ENCODE measurements at places on chromosomes 3 and 15. TPM values are rescaled to one million over a fixed set of nuclear protein-coding genes. Genes with fewer than 3 reads are reported as not detected.

DNA sequence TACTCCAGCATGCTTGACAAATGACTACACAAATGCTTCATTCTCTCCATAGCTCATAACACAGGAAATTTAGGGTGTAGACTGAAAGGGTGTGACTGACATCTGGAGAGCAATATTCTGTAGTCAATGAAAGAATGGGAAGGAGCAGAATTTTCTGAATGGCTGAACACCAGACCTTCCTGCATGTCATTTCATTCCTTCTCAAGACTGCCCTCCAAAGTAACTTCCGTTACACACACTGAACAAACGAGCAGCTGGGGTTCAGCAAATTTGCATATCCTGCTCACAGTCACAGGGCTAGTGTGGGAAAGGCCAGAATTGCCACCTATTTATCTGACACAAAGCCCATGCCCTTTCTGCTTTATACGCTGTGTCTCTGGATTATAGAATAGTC lies 325.0 kb upstream of the CFAP20DC start:
- DNase-seq, result no peak
- no peaks in the 10 kb centered on the region for H3K27me3 ChIP-seq
- H3K4me1 ChIP-seq, result no peaks in the 10 kb centered on the region
- no peak overlapping the region for H3K27ac ChIP-seq
- H3K4me3 ChIP-seq, result no peak overlapping the region
- H3K36me3 ChIP-seq, result no peaks in the 10 kb centered on the region

DNA sequence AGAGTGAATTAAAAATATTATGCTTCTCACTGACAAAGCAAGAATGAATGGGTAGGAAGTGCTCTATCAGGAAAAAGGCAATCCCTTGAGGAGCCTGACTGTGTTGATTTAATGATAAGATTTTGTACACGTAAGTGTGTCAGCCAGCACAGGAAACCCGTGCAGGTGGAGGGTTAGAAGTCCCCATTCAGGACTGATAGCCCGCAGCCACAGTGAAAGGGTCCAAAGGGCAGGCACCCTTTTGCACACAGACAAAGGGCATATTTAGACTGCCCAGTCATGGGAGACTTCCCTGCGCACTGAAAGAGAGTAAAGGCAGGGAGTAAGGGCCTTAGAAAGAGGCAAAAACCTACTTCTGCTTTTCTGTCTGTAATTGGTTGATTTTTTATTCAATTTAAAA lies 26.4 kb upstream of the SKIL start:
- H3K4me3 ChIP-seq, result no peak overlapping the region
- no peak overlapping the region for H3K27ac ChIP-seq
- H3K4me1 ChIP-seq, result no peaks in the 10 kb centered on the region
- no peaks in the 10 kb centered on the region for H3K27me3 ChIP-seq

DNA sequence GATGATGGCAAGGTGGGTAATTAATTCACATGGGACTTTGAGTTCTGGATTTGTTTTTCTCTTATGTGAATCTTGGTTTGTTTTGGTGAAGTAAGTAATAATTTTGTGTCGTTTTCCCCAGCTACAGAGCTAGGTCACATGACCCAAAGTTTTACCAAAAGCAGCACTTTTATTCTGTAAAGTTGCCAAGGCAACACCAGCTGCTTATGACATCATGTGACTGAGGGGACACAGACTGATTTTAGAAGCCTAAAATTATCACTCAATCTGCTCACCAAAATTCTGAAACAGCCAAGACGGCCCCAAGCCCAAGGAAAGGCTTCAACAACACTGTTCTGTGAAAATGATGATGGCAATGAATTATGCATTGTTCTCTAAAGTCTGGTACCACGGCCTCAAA lies 63.9 kb downstream of the MEX3B start:
- H3K27me3 ChIP-seq, result no peaks in the 10 kb centered on the region
- H3K4me1 ChIP-seq, result no peaks in the 10 kb centered on the region
- no peak overlapping the region for H3K4me3 ChIP-seq
- no peak for DNase-seq

DNA sequence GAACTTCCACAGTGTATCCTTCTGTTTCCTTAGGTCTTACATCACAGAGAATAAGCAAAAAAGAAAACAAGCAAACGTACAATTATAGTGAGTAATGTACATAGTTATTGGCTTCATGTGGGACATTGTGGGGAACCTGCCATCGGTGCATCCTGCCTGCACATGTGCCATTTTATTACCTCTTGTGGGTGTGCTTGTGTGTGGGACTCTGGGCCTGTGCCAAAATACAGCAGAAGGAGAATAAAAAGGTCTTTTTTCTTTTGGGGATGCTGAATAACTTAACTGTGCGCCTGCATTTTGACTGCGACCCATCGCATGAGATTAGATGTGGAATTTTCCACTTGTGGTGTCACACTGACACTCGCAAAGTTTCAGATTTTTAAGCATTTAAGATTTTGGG lies 169.6 kb upstream of the DCBLD2 start:
- no peak overlapping the region for H3K4me3 ChIP-seq
- no peaks in the 10 kb centered on the region for H3K36me3 ChIP-seq
- H3K27me3 ChIP-seq, result no peaks in the 10 kb centered on the region

- no peaks in the 10 kb centered on the region for H3K4me1 ChIP-seq
- H3K36me3 ChIP-seq, result no peaks in the 10 kb centered on the region
- H3K4me3 ChIP-seq, result no peak overlapping the region
- H3K27ac ChIP-seq, result no peak overlapping the region
- H3K27me3 ChIP-seq, result no peaks in the 10 kb centered on the region
Measured at GRCh38 chr3:129961141-129961541, 13.4 kb upstream of the TRH start.

Gene ATP8B4
- 6.1 TPM for total RNA-seq

DNA sequence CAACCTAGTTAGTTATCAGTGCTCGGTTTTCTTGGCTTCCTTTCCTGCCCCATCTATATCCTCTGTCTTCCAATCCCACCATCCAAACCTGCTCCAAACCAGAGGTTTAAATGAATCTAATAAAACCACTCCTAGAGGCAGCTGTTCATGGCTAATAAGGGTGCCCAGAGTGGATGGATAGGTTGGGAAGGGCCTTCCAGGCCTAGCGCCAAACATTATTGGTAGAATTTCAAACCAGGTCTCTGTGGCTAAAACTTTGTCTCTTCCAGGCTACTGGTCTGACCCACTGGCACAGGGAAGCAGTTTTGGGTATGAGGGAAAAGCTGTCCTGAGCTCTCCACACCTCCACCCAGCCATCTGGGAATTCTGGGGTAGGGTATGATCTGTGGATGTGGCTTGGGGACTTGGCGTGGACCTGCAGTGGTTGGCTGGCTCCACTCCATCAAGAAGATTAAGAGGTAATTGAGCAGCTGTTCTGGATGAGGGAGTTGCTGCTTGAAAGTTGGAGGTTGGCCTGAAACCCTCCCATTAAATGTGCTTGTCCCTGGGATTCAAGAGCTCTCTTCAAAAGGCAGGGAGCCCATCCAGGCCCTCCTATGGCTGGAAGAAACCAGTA lies 29.3 kb upstream of the INSYN1 start:
- no peak overlapping the region for H3K27ac ChIP-seq
- DNase-seq, result no peak
- H3K4me3 ChIP-seq, result no peak overlapping the region
- peaks cover 4% of the 10 kb centered on the region for H3K4me1 ChIP-seq

DNA sequence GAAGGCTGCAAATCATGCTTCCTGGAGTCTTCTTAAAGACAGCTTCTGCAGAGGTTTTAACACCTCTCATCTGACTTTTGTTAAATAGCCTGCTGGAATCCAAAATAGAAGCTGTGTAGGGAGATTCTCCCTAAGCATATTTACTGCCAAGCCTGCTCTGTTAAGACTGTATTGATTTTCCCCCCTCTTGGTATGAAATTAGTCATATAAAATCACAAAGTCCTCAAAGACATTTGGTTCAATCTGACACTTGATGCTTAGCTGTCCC lies 94.6 kb downstream of the ITPR1 start:
- H3K27me3 ChIP-seq, result no peaks in the 10 kb centered on the region
- no peak overlapping the region for H3K4me3 ChIP-seq

DNA sequence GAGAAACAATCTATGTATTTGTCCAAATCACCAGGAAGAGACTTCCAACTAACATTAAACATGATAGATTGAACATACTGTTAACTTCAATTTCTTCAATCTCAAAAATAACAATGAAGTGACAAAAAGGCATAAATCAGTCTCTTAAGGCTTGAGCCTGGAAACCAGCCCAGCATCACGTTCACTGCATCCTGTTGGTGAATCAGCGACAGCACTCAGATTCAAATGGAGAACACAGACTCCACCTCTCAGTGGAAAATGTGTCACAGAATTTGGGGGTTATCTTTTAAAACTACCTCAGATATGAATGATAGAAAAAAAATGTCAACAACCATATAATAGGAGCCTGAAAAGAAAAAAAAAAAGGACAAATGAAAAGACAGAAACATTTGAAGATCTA lies 212.0 kb downstream of the MINAR1 start:
- no peak for DNase-seq
- no peaks in the 10 kb centered on the region for H3K36me3 ChIP-seq
- no peaks in the 10 kb centered on the region for H3K27me3 ChIP-seq
- H3K27ac ChIP-seq, result no peak overlapping the region
- H3K4me3 ChIP-seq, result no peak overlapping the region
- H3K4me1 ChIP-seq, result no peaks in the 10 kb centered on the region

DNA sequence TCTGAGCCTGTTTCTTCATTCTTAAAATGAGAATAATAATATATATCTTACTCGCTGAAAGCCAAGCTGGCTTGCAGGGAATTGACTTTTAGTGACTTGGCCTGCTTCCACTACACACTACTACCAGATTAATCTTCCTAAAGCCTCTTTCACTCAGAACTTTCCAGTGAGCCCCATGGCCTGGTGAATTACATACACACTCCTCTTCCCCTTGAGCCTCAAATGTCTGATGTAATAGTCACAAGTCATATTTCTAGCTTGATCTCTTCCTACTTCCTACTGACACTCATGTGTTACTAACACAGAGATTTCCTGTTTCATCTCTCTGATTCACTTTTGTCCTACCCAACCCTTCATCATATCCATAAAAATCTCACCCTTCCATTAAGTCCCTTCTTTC lies 82.7 kb upstream of the SOX2 start:
- DNase-seq, result no peak
- H3K4me3 ChIP-seq, result no peak overlapping the region
- H3K4me1 ChIP-seq, result no peaks in the 10 kb centered on the region
- H3K27me3 ChIP-seq, result no peaks in the 10 kb centered on the region

GRCh38 chr3:137792626-137793271 lies 28.6 kb downstream of the SOX14 start:
- DNase-seq, result peak; percentile 76
- no peaks in the 10 kb centered on the region for H3K4me1 ChIP-seq
- H3K27ac ChIP-seq, result no peak overlapping the region
- no peak overlapping the region for H3K4me3 ChIP-seq
- no peaks in the 10 kb centered on the region for H3K27me3 ChIP-seq
